Left lobe of liver (tissue), 2 donors: ENCODE measurements at places on chromosomes 1 and 21.

- DNase-seq = no peak
These were observed 70.7 kb downstream of the COL24A1 start for GRCh38 chr1:86085741-86086409.

DNA sequence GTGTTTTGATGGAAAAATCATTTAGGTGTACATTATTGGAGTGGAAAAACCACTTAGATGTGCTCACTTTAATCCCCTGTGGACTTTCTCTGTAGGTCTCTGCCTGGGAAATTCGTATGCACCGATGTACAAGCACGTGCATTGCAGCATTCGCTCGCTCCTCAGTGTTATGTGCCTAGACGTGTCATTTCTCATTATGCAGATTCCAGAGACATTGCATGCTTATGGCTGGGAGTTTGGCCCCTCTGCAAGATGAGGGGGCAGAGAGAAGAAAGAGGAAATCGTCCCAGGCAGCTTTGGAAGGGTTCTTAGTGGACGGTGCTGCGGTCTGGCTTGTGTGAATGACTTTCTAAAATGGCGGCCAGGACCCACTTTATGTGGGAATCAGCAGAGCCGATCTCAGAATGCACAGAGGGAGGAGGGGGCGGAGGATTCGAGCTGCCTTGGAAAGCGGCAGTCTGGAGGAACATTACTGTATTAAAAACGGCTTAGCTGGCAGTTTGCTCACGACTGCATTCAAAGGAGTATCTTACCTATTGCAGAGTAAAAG, 2.3 kb downstream of the SPEN start:
- no peak for DNase-seq

DNA sequence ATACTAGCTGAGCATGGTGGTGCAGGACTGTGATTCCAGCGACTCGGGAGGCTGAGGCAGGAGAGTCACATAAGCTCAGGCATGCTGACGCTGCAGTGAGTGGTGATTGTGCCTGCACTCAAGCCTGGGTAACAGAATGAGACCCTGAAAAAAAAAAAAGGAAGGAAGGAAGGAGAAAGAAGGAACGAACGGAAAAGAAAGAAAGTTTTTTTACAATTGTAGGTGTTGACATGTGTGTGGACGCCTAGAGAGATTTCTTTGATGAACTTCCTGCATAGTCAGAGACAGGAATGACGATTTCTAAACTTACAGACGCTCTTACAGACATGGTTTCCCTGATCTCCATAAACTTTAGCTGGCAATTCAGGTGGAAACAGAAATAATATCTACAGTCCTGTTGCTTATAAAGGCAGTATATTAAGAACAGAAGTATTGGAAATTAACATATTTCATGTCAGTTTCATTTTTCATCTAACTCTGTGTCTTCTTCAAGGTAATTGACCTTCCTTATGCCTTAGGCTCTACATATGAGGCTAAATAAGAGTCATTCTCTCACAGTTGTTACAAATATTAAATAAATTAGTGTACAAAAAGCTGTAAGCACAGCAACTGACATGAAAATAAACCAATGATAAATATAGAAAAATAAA, 4.1 kb downstream of the SAMSN1 start:
- no peak for DNase-seq

DNA sequence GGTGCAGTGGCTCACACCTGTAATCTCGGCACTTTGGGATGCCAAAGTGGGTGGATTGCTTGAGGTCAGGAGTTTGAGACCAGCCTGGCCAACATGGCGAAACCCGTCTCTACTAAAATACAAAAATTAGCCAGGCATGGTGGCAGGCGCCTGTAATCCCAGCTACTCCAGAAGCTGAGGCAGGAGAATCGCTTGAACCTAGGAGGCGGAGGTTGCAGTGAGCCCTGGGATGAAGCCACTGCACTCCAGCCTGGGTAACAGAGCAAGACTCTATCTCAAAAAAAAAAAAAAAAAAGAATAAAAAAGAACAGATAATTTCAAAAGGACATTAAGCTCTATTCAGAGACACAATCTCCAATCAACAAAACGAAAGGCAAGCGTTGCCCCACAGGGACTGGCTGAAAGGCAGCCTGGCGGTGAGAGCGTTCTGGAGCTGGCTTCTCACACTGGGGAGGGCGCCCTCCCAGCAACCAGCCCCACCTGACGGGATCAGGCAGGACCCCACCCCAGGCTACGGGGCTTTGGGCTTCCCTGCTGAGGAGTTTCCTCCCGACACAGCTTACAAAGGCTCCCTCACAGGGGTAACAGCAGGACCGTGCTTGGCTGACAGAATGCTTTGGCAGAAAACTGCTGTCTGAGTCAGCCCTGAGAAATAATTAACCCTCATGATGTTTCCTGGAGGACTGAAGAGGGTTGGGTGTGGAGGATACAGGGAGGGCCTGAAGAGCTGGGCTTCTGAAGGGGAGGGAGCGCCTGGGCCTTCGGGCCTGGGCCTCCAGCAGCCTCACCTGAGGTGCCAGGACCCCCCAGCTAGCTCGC, 31.1 kb upstream of the SRP9 start:
- peak; percentile 63 for DNase-seq

DNA sequence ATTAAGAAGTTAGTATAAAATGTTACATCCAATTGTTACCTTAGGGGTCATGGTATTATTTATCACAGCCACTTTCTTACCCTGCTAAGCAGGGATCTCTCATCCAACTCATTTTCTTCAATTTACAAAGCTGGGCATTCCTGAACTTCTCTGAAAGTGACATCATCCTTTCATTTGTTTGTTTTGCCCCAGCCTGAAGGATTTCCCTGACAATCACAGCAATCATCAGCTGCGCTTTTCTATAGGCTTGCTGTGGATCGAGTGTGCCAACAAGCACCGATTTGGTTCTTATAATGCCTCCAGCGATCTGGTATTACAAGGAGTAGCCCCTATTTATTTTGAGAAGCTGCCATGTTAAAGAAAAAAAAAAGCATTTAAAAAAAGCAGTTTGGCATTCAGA, 240.2 kb downstream of the USH2A start:
- no peak for DNase-seq

GRCh38 chr1:147897029-147897752, 5.4 kb upstream of the GJA8 start:
- peak; percentile 75 for DNase-seq
